ENCODE measurements at places on chromosomes 2 and 18.

GRCh38 chr2:234191819-234192407, 141.4 kb downstream of the SPP2 start:
- DNase-seq, result no peak

GRCh38 chr2:152012697-152013096, 86.1 kb downstream of the CACNB4 start:
- no peak for DNase-seq

GRCh38 chr18:58947136-58947732, 82.6 kb downstream of the ZNF532 start:
- peak; percentile 27 for DNase-seq

- peak; percentile 32 for DNase-seq
Observed at GRCh38 chr18:58605027-58606020, 23.6 kb downstream of the ALPK2 start.

DNA sequence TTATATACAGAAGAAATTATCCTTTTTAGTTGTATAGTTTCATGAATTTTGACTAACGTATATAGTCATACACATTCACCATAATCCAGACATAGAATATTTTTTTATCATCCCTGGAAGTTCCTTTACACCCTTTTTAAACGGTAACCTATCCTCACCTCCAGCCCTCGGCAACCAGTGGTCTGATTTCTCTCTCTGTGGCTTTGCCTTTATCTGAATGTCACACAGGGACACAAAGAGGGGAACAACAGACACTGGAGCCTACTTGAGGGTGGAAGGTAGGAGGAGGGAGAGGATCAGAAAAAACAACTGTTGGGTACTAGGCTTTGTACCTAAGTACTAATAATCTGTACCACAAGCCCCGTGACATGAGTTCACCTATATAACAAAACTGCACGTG, 191.9 kb downstream of the MC4R start:
- DNase-seq, result no peak

GRCh38 chr2:98037666-98038336, 42.1 kb upstream of the TMEM131 start:
- DNase-seq, result no peak

- no peak for DNase-seq
Observed at GRCh38 chr18:67310826-67311225, 205.7 kb downstream of the DSEL start.

DNA sequence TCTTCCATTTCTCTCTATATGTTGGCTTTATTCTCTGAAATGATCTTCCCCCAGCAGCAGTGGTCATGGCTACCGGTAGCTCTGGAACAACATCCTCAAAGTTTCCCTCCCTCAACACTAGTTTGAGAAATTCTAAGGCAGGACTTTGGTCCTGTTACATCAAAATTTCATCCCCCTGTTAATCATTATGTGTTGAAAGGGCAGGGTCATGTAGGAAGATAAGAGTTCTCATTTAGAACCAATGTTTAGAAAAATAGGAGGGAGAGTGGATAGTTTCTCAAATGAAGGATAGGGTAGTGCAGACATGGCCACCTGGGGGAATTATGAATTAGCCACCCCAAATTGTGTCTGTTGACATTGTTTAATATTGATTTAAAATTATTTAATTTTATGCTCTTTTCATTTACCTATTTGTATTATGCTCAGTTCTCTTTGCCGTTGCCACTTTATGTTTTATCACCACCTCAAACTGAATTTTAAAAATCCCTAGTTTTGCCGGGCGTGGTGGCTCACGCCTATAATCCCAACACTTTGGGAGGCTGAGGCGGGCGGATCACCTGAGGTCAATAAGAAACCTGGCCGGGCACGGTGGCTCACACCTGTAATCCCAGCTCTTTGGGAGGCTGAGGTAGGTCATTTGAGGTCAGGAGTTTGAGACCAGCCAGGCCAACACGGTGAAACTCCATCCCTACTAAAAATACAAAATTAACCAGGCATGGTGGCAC, 22.3 kb downstream of the EML4 start:
- DNase-seq, result no peak

- no peak for DNase-seq
Observed at GRCh38 chr2:235725841-235726240, 232.0 kb downstream of the AGAP1 start.

DNA sequence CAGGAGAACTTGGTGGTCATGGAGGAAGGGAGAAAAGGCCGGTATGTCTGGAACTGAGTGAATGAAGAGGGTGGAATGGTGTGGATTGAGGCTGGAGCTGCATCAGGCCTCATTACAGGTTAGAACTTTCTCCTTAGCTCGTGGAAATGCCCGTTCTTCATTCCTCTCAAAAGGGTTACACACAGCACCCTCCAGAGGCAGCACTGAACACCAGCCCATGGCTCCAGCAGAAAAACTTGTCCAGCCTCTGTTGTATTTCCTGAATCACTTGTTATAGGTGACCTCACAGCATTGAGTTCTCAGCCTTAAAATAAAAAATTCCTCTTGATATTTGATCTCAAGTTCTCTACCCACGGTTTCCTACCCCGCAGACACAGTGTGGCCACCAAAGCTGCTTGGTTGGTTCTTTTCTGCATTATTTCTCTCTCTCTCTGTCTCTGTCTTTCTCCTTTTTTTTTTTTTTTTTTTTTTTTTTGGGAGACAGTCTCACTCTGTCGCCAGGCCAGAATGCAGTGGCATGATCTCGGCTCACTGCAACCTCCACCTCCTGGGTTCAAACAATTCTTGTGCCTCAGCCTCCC, 89.6 kb downstream of the ITGB1BP1 start:
- peak; percentile 21 for DNase-seq

- no peak for DNase-seq
Observed at GRCh38 chr2:190584980-190585661, 50.6 kb upstream of the NEMP2 start.

DNA sequence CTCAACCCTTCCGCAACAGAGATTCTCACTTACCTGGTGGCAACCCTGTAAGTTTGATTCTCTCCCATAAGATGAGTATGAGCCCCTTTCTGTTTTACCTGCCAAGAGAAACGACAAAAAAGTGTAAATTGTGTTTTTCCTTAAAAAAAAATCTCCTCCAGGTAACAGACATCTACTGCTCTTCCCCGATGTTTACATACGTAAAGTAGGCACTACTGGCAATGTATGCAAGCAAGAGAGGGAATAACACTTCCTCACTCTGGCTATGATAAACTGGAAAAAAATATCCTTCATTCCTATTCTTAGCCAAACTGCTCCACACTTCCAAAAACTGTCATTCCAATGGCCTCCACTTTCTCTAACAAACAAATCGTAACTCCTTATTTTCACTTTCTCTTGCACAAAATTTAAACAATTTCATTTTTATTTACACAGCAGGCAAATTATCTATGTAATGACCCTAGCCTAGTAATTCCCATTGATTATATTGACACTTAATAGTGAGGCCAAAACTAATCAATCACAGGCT, 184.5 kb downstream of the TCF4 start:
- no peak for DNase-seq

DNA sequence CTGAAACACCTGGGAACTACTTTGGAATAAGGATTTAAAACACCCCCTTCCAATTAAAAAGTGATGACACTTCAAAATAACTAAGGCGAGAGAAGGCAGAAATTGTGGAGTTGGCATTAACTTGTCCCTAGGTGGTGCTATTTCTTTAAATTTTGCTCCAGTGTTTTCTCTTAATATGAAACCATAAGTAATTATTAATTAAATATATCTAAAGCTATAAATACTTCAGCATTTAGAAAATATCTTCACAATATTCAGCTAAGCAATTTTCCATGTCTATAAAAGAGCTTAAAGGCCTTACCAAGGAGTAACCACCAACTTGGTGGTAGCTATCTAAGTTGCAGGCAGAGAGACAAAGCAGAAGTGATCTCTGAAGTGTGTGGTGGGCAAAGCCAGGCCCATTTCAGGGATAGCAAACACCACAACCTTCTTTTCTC, 186.8 kb upstream of the PGAP1 start:
- peak; percentile 37 for DNase-seq

GRCh38 chr2:197141702-197142473, 168.7 kb downstream of the ANKRD44 start:
- no peak for DNase-seq

- no peak for DNase-seq
Observed at GRCh38 chr2:37631698-37632097, 39.7 kb downstream of the CDC42EP3 start.

- no peak for DNase-seq
Observed at GRCh38 chr18:6851480-6851879, 122.0 kb downstream of the ARHGAP28 start.

DNA sequence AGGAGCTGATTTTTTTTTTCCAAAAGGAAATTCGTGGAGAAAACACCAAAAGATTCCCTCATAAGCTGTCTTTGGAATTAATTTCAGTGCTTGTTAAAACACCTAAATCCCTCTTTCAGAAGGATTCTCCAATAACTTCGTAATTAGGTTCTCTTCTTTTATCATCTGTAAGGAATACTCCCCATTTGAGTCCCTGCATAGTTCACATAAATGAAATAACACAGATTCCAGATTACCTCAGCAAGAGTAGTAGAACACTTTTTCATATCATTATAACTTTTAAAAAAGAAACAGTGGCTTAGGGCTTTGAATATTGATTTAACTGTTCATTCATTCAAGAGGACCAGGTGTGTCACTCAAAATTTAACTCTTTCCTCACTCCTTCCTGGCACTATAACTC, 55.5 kb downstream of the ARHGAP28 start:
- no peak for DNase-seq

GRCh38 chr2:197356136-197356535, 45.6 kb upstream of the ANKRD44 start:
- DNase-seq, result no peak

GRCh38 chr2:138475277-138475776, 26.2 kb upstream of the SPOPL start:
- no peak for DNase-seq

DNA sequence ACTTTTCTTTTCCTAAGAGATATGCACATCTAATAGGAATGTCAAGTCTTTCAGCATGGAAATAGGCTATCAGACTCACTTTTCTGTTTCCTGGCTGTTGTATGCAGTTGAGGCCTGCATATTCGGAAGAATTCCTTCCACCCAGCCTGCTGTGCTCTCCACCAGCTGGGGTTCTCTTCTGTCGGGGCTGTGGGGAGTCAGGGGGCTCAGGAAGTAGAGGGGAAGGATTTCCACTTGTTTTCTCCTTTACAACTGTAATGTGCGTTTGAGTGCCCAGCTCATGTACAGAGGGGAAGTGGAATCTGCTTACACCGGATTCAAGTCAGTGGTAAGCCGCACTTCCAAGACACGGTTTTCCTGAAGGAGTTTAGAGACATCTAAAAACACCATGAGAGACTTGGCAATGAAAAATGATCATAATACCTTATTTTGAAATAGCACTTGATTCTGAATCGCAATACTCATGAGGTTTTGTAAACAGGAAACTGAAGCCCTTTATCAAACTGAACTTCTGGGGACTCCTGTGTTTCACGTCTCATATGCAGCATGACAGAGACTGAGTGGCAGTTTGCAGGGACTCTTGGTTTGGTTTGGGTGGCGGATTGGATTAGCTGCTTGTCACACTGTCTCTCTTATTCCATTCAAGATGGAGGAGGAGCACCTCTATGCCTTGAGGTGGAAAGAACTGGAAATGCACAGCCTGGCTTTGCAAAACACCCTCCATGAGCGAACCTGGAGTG, 90.4 kb downstream of the MTCL1 start:
- DNase-seq, result no peak
